ENCODE measurements at places on chromosomes 12 and 14.

DNA sequence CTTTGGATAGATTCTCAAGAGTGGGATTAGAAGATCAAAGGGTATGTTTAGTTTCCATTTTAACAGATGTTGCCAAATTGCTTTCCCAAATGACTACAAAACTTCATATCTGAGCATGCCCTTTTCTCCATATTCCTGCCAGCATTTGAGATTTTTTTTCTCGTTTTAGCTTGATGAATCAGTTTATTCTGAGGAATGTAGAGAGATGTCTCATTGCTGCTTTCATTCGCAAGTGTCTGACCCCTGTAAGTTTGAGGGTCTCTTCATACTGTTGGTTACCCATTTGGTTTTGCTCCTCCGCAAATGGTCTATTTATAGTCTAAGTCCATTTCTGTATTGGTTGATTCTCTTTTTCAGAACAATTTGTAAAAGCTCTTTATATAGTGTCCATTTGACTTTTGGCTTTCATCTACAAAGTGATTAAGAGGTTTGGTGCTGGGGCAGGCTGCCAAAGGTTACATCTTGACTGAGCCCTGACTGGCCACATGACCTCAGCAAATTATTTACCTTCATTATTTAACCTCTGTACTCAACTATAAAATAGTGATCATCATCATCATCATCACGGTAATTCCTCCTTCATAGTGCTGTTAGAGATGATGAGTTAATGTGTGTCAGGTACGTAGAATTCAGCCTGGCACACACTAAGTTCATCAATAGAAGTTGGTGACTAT is 33.6 kb downstream of the HCAR2 start:
- peak; percentile 75 for DNase-seq

GRCh38 chr14:30354439-30354838 is 204.5 kb upstream of the G2E3 start:
- DNase-seq, result no peak

GRCh38 chr12:121578230-121579189 is 2.3 kb downstream of the KDM2B start:
- peak; percentile 50 for DNase-seq

DNA sequence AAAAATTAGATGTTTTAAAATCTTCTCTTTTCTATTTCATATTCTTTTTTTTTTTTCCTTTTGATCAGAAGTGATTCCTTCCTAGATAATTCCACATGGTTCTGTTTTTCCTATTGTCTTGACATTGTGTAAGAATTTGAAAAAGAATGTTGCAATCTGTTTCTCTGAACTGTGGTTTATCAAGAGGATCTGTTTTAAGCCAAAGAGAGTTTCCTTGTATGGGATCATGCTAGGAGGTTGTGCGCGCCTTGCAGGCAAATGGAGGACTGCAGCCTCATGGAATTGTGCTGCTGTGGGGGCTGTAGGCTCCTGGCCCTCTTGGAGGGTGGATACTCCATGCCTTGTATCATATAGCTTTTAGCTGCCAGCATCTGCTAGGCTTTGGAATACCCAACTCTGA is 43.3 kb upstream of the MBIP start:
- DNase-seq, result peak; percentile 8

DNA sequence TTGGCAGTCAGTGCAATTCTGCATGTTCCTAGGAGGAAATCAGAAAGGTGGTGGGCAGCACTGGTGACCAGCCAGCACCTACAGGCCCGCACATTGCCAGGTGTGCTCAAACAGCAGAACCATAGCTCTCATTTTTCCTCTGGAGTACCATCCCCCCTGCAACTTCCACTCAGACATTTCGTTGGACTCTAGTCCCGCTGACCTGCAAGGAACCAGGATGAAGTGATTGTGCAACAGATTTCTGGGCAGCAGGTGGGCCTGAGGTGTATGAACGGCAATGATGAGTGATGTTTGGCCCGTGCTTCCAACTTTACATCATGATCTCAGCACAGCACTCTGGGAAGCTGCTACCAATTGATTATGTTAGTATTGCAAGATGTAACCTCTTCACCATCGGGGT is 129.9 kb downstream of the NTF3 start:
- no peak for DNase-seq

- peak; percentile 52 for DNase-seq
Observed at GRCh38 chr14:66514213-66514612, 6.3 kb downstream of the GPHN start.

DNA sequence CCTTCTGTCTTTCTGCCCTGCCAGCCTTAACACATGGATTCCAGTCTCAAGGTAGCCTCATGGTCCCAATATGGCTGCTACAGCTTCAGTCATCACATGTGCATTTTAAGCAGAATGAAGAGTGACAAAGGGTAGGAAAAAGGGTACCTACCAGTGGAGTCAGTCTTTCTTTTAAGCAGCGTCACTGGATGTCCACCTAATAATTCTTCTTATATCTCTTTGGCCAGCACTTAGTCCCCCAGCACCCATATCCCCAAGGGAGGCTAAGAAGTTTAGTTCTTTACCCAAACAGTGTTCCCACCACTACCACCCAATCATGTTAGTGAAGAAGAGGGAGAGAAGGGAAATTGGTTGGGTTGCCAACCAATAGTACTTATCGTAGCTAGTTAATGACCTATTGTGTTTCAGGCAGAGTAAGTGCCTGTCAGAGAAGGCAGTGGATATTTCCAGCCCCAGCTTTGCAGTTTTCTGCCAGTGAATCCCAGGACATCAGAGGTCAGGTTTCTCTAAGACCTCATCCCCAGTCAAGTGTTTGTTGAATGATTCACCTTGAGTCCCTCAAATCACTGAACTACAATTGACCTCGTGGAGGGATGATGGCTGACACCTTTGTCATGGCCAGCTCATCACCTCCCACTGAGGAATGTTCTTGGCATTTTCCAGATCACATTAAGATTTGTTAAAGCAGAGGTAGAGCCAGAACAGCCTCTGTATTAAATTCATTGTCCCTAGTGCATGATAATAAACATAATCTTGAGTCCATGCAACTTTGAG is 250.9 kb upstream of the CRY1 start:
- DNase-seq, result peak; percentile 71

DNA sequence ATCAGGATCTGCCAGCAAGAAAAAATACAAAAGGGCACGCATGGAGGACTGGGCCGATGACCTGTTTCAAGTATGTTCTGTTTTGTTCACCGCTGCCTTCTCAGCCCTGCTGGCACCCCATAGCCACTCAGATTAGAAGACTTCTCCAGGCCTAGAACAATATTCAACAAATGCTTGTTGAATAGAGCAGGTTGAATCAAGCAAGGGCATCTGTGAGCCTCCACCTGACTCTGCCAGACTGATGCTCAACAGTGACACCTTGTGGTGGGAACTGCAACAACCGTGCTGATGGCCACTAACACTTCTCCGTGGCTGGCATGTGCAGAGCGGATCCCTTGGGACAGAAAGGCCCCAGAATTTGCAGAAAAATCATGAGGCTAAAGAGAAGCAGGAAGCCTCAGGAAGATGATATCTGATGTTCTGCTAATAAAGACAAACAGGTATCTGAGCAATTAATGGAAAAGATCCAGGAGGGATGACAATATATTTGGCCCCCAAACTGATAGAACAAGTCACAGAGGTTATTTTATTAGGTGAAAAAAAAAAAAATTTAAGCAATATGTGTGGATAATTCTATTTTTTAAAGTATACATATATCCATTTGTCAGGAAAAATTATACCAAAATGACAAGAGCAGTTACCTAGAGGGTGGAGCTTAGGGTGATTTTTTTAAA is 114.3 kb downstream of the KSR2 start:
- peak; percentile 53 for DNase-seq

- DNase-seq, result peak; percentile 39
Observed at GRCh38 chr12:57232156-57232756, 2.7 kb downstream of the SHMT2 start.

DNA sequence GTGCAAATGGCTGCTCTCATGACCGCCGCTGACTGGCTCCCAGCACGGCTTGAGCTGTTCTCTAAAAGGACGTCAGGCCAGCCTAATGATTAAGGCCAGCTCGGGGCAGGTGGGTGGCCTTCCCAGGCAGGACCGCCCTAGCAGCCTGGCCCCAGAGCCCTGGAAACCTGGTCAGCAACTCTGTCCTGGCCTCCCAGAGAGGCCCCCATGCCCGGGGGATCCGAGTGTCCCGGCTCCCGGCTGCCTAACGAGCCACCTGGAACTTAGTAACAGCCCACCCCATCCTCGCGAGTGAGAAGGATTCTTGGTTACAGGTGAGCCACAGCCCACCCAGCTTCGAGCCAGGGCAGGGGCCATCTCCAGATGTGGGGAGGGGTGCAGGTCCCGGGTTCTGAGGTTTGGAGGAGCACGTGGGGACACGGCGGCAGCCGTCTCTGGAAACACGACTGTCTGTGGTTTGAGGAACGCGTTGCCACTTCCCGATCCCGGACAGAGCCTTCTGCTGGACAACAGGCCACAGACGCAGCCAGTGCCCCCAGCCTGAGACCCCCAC is 73.8 kb upstream of the FBRSL1 start:
- DNase-seq, result no peak

GRCh38 chr12:118404876-118405521 is 28.6 kb downstream of the SUDS3 start:
- DNase-seq, result peak; percentile 79

- DNase-seq, result peak; percentile 82
Observed at GRCh38 chr12:55818140-55818728, 393 bp downstream of the ORMDL2 start.

- DNase-seq, result no peak
Observed at GRCh38 chr14:93395231-93395630, 35.5 kb upstream of the UNC79 start.

GRCh38 chr12:50265770-50266524 is 17.4 kb downstream of the LIMA1 start:
- no peak for DNase-seq

GRCh38 chr12:89411846-89412245 is 59.5 kb upstream of the DUSP6 start:
- no peak for DNase-seq

DNA sequence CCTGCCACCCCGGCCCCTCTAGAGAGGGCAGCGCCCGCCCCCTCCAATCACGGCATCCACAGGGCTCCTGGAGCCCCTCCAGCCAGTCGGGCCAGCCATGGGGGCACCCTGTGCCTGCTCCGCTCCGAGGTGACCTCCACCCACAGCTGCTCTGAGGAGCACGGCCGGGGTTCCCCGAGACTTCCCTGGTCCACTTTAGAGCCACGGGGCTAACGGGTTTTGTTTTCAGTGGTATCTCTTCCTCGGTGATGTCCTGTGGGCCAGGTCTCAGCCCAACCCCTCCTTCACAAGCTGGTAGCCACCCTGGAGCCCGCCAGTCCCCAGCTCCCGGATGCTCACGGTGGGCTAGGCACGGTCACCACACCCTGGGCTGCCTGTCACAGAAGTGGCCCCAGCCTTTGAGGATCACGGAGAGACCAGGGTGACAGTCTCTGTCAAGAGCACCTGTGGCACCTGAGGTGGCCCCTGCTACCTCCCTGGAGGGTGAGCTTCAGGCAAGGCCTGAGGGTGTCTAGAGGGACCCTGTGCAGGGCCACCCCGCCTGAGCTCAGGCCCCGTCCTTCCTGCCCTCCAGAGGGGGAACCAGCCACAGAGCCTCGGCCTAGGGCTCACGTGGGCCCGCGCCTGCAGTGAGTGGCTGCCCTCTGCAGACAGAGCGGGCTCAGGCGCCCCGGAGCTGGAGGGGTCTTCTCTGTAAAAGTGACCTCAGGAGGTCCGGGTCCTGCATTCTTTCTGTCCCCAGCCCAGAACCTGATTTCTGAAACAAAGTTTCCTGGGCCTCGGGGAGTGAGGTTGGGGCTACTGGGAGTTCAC is 146.0 kb upstream of the C14orf180 start:
- no peak for DNase-seq

GRCh38 chr12:38269897-38270296 is 46.7 kb upstream of the ALG10B start:
- no peak for DNase-seq

DNA sequence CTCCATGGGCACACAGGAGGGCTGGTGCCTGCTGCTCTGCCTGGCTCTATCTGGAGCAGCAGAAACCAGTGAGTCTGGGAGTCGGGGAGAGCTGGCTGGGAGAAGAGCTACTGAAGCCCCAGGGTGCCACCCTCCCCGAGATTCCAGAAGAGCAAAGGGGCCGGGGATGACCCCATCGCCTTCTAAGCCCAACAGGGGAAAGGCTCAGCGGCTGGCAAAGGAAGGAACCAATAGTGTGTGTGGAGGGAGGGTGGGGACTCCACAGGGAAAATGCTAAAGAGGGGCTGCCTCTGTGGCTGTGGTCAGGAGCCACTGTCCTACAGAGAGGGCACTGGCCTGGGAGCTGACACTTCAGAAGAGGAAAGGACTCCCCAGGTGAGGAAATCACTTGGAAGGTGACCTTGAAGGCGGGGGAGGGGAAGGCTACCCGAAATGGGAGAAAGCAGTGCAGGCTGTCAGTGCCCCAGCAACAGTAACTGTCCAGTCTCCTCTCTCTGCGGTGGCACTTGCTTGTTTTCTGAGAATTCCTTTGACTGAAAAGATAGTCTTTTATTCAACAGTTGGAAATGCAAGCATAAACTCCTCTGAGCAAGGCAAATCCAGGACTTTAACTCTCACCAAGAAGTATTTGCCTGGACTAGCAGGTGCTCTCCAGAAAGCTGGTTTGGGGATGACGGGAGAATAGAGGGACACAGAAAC is 552 bp downstream of the TAPBPL start:
- DNase-seq, result peak; percentile 37

- no peak for DNase-seq
Observed at GRCh38 chr12:28086521-28087155, 103.6 kb upstream of the CCDC91 start.

DNA sequence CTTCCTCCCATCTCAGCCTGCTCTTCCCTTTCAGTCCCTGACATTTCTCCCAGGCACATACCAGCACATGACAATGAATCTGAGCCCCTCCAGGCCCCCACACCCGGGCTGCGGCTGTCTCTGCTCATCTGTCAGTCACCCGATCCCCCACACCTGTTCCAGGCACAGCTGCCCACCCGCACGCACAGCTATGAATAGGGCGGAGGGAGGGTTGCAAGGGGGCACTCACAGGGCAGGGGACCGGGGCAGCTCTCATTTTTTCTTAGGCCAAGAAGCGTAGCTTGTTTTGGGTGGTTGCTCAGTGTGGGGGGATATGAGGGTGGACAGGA is 43.7 kb upstream of the TSPAN9 start:
- DNase-seq, result no peak

DNA sequence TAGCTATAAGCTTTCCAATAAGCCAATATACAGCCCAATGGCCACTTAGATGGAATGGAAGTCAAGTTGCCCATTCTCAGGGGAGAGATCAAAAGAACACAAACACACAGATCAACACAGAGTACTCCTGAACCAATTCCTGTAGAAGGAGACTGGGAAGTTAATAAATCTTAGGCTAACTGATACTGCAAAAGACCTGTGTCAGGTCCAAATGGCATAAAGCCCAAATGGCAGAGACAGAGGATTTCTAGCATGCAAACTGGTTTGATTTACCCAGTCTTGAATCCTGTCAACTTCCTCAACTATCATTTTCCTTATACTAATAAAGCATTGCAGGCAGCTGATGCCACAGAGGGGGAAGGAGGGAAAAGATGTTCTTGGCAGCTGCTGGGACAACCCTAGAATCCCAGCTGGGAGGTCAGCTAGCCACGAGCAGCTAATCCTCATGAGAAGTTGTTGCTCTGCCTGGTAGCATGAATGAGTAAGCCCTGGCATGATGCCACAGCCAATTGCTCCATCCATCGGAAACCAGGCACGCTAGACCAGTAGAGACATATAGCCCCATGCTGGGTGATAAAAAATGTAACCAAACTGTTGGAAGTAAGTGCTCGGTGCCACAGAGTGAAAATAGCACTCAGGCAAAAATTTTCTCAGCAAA is 26.2 kb downstream of the ANG start:
- DNase-seq, result peak; percentile 59

Measured in GM23248 (cell line).